ENCODE measurements at places on chromosomes 11 and 22.

- DNase-seq: no peak
These were observed 83.6 kb upstream of the TBCEL start for GRCh38 chr11:120940160-120940848.

GRCh38 chr11:120216426-120217102 is 5.7 kb downstream of the OAF start:
- DNase-seq: no peak

DNA sequence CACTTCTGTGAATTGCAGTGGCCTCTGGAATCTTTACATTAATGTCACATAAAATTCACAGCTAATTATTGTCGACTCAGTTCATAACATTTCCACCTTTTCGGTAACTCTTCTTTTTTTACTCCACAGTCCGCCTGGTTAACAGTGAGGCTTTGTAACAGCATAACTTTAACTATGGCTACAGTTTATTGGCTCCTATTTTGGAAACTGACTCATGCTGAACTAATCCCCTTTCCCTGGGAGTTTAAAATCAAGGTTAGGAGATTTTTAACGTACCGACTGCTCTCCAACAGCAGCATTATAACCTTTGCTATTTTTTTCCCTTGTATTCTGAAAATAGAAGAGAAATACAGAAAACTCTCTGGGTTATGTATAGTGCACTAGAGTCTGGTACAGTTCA is 3.2 kb upstream of the POGLUT3 start:
- no peak for DNase-seq

- no peak for DNase-seq
These were observed 929.0 kb downstream of the BRD1 start for GRCh38 chr22:48898524-48899250.

DNA sequence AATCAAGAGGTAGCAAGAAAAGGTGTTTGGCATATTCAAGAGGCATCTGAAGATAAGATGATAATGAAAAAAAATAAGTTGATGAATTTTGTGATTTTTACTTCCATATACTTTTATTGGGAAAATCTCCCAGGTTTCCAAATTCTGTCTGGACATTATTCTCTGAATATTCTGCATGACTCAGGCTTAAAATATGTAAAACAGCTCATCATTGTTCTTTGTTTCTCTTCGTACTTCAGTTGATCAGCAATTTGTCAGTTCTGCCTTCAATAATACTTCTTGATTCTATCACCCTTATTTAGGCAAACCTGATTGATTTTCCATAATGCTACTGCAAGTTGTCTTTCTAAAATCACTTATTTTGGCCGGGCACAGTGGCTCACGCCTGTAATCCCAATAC is 30.2 kb downstream of the GTF2H1 start:
- no peak for DNase-seq

GRCh38 chr11:94657629-94658028 is 90.5 kb downstream of the PIWIL4 start:
- DNase-seq: no peak

DNA sequence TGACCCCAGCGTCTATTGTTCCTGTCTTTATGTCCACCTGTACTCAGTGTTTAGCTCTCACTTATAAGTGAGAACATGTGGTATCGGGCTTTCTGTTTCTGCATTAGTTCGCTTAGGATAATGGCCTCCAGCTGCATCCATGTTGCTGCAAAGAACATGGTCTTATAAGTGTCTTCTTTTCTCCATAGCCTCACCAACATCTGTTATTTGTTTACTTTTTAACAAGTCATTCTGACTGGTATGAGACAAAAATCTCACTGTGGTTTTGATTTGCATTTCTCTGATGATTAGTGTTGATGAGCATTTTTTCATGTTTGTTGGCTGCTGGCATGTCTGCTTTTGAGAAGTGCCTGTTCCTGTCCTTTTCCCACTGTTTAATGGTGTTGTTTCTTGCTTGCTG is 21.7 kb upstream of the SLN start:
- no peak for DNase-seq

DNA sequence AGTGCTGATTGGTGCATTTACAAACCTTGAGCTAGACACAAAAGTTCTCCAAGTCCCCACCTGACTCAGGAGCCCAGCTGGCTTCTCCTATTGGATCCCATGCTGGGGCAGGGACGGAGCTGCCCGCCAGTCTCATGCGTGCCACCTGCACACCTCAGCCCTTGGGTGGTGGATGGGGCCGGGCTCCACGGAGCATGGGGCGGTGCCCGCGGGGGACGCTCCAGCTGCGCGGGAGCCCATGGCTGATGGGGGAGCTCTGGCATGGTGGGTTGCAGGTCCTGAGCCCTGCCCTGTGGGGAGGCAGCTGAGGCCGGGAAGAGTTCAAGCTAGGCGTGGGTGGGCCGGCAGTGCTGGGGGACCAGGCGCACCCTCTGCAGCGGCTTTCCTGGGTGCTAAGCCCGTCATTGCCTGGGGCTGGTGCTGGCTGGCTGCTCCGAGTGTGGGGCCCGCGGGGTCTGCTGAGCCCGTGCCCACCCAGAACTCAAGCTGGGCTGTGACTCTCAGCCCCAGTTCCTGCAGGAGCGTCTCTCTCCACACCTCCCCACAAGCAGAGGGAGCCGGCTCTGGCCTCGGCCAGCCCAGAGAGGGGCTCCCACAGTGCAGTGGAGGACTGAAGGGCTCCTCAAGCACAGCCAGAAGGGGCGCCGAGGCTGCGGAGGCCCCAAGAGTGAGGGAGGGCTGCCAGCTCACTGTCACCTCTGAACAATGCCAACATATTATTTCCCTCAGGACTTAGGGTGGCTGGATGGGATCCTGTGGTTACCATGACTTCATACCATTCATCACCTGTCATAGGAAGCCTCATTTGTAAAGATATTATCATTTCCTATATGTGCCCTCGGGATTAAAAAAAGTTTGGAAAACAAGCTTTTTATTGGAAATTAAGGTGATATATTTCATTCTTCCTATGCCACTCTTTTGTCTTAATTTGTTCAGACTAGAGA is 688.7 kb downstream of the ETS1 start:
- DNase-seq: no peak

DNA sequence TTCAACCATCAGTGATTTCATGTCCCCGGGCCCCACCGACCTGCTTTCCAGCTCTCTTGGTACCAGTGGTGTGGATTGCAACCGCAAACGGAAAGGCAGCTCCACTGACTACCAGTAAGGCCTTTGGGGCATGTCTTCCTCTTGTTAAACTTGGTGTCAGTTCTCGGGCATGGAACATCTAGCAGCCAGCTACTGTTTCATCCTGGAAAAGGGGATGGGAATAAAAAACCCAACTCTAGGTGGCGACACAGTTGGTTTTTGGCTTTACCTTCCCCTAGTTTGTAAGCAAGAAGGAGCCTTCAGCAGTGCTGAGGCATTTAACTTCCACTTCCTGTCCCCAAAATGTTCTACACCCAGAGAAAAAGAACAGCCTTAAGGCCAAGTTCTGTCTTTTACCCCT is 76.7 kb downstream of the BMAL1 start:
- no peak for DNase-seq

DNA sequence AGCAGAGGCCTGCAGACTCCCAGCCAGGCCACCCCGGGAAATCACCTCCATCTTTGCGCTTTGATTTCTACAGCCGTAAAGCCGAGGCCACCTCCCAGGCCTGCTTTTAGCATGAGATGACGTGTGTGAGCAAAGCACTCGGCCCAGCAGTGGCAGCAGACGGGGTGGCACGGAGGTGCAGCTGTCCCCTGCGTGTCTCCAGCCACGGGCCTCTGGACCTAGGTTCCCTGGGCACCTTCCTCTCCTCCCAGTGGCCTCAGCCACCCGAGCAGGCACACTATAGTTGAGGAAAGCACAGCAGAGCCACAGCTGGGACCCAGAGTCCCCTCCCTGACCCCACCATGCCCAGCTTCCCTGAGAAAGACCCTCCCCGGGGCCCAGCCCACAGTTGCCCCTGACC is 15.9 kb downstream of the GNAZ start:
- no peak for DNase-seq

GRCh38 chr11:27013781-27014361 is 20.0 kb downstream of the FIBIN start:
- no peak for DNase-seq

GRCh38 chr22:40002935-40003715 is 8.4 kb downstream of the FAM83F start:
- DNase-seq: peak; percentile 16

- DNase-seq: no peak
These were observed 153.2 kb upstream of the E2F8 start for GRCh38 chr11:19393941-19394340.

DNA sequence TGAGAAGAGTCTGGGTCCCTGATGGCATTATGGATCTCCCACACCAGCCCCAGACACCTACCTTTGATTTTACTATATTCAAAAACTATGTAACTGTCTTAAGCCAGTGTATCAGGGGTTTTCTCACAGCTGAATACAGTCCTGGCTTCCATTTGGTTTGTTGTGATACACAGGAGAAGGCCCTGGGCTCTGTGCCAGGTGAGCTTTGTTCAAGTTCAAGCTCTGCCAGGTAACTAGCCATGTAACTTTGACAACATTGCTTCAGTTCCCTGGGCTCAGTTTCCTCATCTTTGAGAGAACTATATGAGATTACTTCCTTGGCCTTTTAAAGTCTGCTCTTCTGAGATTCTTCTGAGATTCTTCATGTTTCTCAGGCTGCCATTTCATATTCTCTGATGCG is 327.5 kb upstream of the TENM4 start:
- DNase-seq: no peak

DNA sequence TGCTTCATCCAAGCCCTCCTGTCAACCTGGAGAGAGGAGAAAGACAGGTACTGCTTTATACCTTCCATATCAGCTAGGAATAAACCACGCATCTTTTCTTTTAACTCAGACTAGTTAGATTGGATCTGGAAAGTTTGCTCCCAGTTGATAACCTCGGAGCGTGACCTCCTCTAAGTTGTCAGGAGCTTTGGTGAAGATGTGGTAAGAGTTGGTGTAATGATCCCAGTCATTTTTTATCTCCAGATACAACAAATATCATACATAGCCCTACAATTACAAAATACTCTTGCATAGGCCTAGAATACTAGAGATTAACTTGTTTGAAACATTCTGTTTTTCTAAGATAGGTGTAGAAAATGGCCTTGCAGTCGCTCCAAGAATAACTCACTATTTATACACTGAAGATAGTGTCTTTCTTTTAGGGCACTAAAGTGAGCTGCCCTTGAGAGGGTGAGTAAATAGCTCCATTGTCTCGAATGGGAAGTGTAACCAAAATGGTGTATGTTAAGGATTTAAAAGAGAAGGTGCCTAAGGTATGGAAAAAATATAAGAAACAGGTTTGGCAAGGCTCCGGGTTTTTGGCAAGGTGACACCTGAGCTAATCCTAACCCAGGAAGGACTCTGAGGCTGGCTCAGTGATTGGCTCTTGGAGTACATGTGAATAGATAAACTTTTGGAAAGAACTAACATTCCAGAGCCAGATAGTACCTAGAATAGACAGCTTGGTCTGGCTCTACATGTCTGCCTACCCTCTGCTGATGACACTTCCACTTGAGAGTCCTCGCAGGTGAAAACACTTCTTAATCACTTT is 59.4 kb downstream of the GLYATL1 start:
- no peak for DNase-seq

GRCh38 chr22:17968126-17968525 is 56.2 kb downstream of the MICAL3 start:
- no peak for DNase-seq

Data from NCI-H1092 (cell line).